ENCODE measurements at places on chromosomes 2 and 18.

DNA sequence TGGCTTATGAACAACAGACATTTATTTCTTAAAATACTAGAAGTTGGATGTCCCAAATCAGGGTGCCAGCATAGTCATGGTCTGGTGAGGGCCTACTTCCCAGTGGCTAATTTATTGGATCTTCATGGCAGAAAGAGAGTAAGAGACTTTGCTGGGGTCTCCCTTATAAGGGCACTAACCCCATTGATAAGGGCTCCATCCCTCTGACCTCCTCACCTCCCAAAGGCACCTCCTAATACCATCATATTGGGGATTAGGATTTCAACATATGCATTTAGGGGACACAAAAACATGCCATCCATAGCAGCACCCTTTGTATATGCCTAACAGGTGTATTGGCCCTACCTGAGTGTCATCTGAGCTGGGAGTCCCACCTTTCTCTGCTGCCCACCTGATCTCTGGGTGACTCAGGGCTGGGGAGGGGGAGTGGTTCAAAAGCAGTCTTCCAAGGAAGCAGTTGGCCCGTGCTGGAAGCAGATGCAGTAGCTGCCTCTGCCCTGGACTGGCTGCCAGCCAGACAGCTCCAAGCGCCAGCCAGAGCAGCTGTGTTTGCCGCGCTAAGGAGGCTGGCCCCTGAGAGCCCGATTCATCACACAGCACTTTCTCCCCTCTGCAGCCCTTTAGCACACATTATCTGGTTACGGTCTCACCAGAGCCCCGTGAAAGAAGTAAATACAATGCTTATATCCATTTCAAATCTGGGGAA is 84.6 kb downstream of the SMAD7 start:
- no peak overlapping the region for H3K4me3 ChIP-seq
- DNase-seq, result peak; percentile 53
- no peaks in the 10 kb centered on the region for H3K27me3 ChIP-seq
- H3K27ac ChIP-seq, result no peak overlapping the region
- peaks cover 4% of the 10 kb centered on the region for H3K36me3 ChIP-seq
- peaks cover 6% of the 10 kb centered on the region for H3K4me1 ChIP-seq

DNA sequence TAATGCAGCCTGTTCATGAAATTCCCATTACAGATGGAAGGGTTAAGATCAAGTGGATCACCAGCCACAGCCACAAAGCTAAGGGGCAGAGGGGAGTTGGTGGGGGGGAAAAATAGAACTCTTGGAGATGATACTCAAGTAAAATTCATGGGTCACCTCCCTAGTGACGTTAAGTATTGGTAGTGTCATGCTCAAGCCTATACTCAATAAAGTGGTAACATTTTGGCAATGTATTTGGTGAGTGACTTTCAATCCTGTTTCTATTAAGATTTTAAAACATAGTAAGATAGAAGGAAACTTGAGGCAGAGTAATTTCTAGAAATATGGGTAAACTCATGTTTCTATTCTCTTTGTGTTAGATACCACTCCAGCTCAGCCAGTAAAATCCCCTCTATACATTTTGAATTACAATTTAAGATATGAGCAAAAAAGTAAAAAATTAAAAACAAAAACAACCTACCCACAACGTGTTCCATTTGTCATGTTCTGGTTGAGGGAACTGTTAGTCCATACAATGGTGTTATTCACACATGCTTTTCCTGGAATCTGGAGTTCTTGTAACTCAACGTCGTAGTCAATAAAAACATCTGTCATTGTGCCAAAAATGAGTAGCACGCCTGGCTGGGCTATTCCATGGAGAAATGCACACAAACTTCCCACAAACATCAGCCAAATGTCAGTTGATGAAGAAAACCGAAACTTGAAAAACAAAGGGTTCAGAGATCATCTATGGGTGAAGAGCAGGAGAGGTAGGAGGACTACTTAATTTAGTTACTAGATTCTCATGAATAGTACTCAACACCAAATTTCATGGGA is 18.1 kb downstream of the ABCB11 start:
- H3K36me3 ChIP-seq, result no peaks in the 10 kb centered on the region
- H3K4me1 ChIP-seq, result peaks cover 33% of the 10 kb centered on the region
- no peak overlapping the region for H3K4me3 ChIP-seq
- peak overlapping the region; percentile 78 for H3K27ac ChIP-seq

DNA sequence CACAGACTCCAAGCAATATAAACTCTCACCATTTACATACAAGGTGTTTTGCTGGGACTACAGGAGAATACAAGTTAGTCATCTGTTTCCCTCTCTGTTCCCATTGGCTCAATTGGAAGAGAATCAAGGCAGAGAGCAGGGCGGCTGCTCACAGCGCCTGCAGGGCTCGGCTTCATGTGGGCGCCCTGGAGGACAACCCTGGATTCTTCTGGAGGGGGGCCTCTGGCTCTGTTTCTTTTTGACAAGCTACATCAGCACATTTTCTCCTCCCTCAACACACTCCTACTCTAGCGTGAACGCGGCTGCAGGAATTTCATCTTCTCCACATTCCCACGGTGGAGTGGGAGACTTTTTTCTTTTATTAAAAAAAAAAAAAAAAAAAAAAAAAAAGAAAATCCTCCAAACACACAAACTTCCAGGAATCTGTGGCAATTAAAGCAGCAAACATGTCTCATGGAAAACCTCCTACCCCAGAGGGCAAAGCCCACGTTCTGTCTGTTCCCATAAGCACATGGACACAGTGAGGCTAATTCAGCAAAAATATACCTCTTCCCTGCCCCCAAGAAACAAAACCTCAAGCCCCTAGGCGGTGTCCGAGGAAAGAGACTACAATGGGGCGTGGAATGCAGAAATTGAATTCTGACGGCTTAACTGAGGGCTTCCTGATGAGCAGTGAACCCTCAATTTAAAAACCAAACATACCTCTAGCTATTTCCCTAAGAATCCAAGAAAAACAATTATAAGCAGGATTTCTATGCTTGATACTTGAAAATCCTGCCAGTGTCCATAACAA is 50.6 kb downstream of the PARD6G start:
- H3K27me3 ChIP-seq, result peaks cover 29% of the 10 kb centered on the region
- DNase-seq, result no peak
- no peak overlapping the region for H3K4me3 ChIP-seq
- peaks cover 12% of the 10 kb centered on the region for H3K4me1 ChIP-seq
- H3K36me3 ChIP-seq, result no peaks in the 10 kb centered on the region

DNA sequence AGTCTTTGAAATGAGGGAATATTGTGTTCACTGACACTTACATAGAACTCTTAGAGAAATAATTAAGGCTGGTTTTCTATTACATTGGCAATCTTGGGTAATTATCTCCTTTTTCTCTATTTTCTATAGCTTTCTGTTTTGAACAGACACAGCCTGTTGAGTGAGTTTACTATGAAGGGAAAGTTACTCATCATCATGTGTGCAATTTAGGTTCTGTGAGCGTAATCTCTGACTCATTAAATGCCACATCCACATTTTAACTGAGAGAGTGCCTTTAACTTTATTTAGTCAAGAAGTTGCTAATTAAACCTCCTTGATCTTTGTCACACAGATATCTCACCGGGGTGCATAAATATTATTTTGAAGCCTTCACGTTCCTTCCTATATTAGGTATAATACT is 174.0 kb upstream of the SLC8A1 start:
- H3K27me3 ChIP-seq, result no peaks in the 10 kb centered on the region
- H3K27ac ChIP-seq, result no peak overlapping the region
- no peaks in the 10 kb centered on the region for H3K36me3 ChIP-seq
- no peak for DNase-seq
- no peaks in the 10 kb centered on the region for H3K4me1 ChIP-seq
- H3K4me3 ChIP-seq, result no peak overlapping the region

DNA sequence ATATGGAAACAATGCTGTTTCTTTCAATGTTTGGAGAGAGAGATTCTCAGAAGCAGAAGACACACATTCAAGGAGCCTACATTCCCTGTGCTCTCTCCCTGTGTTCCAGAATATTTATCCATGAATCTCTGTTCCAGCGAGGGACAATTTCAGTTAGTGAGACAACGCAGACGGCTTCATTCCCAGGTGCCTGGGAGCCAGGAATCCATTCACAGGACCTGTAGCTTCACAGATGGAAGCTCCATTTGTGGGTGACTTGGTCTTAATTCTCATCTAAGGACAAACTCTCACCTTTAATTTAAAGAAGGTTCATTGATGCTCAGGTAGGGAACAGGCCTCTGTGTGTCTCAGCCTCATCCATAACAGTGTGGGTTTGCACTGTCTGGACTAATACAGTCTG is 1156.6 kb downstream of the RPIA start:
- H3K36me3 ChIP-seq, result no peaks in the 10 kb centered on the region
- peaks cover 75% of the 10 kb centered on the region for H3K27me3 ChIP-seq
- DNase-seq, result no peak
- no peaks in the 10 kb centered on the region for H3K4me1 ChIP-seq

- peak overlapping the region; percentile 34 for H3K27ac ChIP-seq
- no peak overlapping the region for H3K4me3 ChIP-seq
- peaks cover 14% of the 10 kb centered on the region for H3K36me3 ChIP-seq
- H3K4me1 ChIP-seq, result peaks cover 17% of the 10 kb centered on the region
- H3K27me3 ChIP-seq, result no peaks in the 10 kb centered on the region
- DNase-seq, result peak; percentile 13
Measured at GRCh38 chr18:79496237-79496977, 100.7 kb downstream of the NFATC1 start.

- peaks cover 38% of the 10 kb centered on the region for H3K27me3 ChIP-seq
- no peaks in the 10 kb centered on the region for H3K4me1 ChIP-seq
- no peaks in the 10 kb centered on the region for H3K36me3 ChIP-seq
- no peak overlapping the region for H3K27ac ChIP-seq
- peak; percentile 54 for DNase-seq
- no peak overlapping the region for H3K4me3 ChIP-seq
Measured at GRCh38 chr2:70647873-70648481, 94.4 kb upstream of the TGFA start.

DNA sequence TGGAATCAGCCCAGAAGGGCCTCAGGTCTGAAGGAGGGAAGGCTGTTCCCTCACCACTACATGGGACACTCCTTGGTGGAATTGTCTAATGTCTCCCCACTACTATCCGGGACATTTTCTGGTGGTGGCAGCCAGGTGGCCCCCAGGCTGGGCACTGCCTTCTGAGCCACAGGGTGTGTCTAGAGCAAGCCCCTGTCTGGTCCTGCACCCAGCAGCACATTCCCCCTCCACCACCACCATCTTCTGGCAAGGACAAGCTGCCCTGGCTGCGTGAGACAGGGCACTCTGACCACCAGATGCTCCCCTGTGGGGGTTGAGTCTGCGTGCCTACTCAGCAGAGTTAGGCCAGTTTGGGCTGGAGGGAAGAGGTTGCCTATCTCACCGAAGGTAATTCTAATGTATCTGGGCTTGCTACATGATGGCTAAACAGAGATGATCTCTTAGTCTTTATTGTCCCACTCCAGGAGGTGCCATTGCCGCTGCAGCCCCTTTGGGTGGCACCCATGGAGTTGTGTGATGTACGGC is 106.3 kb downstream of the PLB1 start:
- H3K36me3 ChIP-seq, result no peaks in the 10 kb centered on the region
- H3K4me1 ChIP-seq, result peaks cover 37% of the 10 kb centered on the region
- H3K27ac ChIP-seq, result peak overlapping the region; percentile 38
- peak overlapping the region; percentile 36 for H3K4me3 ChIP-seq
- no peaks in the 10 kb centered on the region for H3K27me3 ChIP-seq
- DNase-seq, result no peak

DNA sequence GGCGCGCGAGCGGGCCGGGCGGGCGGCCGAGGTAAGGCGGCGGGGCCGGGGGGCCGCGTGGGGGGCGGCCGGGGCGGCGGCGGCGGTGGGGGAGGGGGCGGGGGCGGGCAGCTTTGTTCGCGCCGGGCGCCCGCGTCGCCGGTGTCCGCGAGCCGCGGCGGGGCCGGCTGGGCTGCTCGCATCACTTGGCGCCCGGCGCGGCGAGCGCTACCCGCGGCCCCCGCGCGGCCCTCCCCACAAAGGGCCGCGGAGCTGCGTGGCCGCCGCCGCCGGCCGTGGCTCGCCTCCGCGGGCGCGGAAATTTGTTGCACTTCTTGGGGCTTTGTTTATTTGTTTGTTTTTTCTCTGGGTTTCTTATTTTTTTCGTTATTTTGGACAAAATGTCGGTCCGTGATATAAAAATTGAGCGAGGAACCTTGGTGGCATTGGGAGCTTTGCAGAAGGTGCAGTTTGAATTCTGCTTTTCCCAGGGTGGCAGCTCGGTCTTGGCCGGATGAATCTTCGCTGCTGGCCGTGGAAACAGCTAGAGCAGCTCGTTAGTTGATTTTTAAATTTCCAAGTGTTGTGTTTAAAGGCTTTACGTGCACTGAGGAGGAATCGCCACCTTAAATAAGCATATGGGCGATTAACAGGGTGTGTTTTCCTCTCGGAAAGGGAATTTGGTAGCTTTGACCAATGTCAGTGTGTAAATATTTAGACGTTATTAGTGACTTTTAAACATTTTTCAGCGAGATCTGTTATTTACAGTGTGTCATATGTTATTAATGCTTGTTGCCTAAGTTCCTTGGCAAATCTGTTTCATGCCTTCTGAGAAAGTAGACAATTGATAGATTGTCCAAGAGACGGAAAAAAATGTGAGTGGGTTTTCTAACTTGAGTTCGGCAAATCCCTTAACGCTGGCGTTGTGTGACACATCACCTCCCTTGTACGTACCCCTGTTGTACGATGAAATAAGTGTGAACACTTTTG is 822 bp downstream of the UBE2E3 start:
- no peaks in the 10 kb centered on the region for H3K27me3 ChIP-seq
- peak overlapping the region; percentile 77 for H3K4me3 ChIP-seq
- peak overlapping the region; percentile 90 for H3K27ac ChIP-seq
- peaks cover 61% of the 10 kb centered on the region for H3K4me1 ChIP-seq
- peak; percentile 22 for DNase-seq
- H3K36me3 ChIP-seq, result no peaks in the 10 kb centered on the region

Measured in left ventricle myocardium inferior (tissue), 1 donor.